ENCODE measurements at places on chromosomes 5 and 9.

- DNase-seq = no peak
Observed at GRCh38 chr9:108885643-108886348, 23.7 kb downstream of the ACTL7A start.

DNA sequence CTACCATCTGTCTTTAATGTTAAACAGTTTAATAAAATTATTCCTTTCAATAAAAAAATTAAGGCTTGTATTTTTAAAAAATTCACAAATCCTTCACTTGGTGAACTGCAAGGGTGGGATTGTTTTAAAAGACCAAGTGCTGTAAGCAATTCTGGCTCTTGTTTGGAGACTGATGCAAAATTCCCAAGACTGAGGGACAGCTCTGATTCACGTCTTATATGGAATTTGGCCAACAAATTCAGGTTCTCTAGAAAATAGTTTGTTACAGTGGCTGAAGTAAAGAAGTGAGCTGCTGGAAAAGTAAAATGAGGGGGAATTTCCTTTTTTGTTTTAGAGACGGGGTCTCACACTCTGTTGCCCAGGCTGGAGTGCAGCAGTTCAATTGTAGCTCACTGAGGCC, 58.3 kb downstream of the PRELID2 start:
- no peak for DNase-seq

DNA sequence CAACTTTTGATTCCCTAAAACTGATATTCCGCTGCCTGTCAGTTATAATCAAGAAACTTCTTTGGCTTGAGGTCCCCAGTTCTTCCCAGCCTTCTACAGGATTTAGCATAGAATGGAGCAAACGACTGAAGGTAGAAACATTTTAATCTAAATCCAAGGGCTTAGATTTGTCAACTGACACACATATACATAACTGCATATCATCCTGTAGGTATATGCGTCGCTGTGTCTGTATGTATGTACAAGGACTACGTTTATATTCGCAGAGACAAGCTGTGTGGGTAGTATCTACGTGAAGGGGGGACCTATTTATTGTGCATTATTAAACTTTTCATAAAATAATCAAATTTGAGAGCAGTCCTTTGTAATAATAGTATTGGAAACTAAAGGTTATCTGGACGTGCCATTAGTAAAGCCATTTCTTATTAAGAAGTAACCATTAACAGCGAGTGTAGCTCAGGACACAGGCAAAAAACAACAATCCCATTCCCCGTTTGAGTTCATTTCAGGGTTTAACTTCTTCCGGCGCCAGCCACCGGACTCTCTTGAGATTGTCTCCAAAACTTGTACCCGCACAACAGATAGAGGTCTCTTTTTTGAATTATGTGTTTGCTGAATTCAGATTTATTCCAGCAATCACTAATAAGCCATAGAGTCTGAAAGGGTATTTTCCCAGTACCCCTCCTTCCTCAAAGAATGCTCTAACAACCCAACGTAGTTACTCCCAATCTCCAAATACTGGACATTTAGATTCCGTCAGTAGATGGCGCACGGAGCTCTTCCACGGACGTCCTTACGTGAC, 2.1 kb upstream of the MLLT3 start:
- peak; percentile 16 for DNase-seq

- DNase-seq = no peak
Observed at GRCh38 chr5:71695595-71695994, 23.5 kb upstream of the CARTPT start.

GRCh38 chr9:123959787-123960186, 29.9 kb upstream of the DENND1A start:
- DNase-seq = no peak

GRCh38 chr5:139652788-139653241, 4.7 kb downstream of the CXXC5 start:
- DNase-seq = no peak

- DNase-seq = no peak
Observed at GRCh38 chr9:34170237-34170991, 8.4 kb upstream of the UBAP1 start.

- no peak for DNase-seq
Observed at GRCh38 chr5:50647726-50648125, 18.7 kb upstream of the PARP8 start.

GRCh38 chr9:90939351-90939750, 137.7 kb downstream of the SYK start:
- DNase-seq = no peak

DNA sequence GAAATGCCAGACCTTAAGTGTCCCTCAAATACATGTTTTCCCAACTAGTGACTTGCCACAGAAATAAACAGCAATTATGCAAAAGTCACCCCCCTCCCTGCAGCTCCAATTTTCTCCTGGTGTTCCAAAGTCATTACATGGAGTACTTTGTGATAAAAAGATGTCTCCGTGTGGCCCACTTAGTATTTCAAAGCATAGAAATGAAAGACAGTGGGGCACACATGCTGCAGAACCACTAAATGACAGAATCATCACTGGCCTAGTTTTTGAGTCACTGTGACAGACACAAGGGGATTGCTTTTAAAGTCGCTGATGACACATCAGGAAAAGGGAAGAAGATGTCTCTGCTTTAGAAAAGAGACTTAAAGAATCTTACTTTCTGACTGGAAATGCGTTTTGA, 323.4 kb downstream of the PSAT1 start:
- no peak for DNase-seq

DNA sequence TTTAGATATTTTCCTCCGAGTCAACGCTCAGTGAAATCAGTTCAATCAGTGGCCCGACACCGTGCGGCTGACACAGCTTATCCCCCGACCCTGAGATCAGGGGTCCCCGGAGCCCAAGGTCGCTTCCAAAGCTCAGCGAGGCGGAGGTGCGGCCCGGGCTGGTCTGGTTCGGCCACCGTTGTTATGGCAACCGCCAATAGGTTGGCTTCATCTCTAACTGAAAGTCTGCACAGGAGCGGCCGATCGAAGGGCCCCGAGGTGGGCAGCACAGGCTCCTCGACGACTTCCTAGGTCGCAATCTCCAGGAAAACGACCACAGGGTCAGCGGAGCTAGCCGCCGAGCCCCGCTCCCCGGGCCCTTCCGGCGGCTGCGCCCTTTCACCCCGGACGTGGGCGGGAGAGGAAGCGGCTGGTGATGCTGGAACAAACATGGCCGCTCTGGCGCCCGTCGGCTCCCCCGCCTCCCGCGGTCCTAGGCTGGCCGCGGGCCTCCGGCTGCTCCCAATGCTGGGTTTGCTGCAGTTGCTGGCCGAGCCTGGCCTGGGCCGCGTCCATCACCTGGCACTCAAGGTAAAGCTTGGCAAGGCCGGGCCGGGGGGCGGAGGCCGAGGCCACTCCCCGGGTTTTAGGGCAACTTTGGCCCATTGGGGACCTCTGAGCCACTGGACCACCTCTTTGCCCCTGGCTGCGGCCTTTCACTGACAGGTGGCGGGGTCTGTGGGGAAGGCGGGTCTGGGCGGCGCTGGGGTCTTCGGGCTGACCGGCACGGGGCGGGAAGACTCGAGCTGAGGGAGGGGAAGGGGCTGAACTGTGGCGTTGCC, at the start of gene GPR107:
Gene GPR107 (plus strand): TSS at position 403 of the 821 bp plus-strand sequence. CDS start 27 bp downstream, at position 430.
- DNase-seq = peak; percentile 45

- DNase-seq = no peak
Observed at GRCh38 chr5:72183101-72183520, 75.8 kb downstream of the MAP1B start.

DNA sequence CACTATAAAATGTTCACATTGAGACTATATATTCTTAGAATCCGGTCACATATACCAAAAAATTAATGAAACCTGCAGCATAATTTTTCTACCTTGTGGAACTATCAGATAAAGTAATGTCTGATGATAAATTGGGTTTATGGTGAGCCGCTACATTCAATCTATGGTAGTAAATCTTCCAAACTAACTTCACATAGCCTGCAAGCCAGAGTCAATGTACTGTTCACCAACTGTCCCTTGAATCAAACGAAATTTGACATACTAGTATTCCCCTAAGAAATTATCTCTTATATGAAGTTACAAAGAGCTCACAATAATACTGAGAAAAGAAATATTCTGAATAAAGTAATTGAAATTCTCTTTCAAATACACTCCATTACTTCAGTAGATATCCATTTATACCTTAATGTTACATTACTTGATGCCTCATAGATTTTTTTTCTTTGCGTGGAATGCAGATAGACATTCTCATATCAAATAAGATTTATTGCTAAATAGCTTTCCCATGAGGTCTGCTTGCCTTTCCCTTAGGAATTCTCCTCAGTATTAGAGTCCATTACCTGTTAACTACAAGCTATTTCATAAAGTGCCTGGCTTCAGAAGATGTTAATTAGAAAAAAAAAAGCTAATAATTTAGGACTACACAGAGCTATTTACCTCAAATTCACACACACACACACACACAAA, 169.5 kb downstream of the PTPRD start:
- no peak for DNase-seq

DNA sequence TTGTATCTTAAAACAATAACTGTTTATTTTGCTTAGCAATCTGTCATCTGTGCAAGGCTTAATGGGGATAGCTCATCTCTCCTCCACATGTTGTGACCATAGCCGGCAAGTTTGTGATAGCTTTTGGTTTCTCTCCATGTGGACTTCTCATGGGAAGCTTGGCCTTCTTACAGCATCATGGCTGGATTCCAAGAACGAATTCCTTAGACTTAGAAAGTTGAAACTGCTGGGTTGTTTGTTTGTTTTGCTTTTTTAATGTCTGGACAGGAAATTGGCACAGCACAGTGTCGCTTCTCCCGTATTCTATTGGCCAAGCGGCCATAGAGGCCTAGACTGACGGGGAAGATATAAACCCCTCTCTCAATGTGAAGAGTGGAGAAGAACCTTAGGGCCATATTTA, 61.0 kb upstream of the PRDM9 start:
- no peak for DNase-seq

- DNase-seq = no peak
Observed at GRCh38 chr5:95825495-95825894, 3.0 kb upstream of the GLRX start.

DNA sequence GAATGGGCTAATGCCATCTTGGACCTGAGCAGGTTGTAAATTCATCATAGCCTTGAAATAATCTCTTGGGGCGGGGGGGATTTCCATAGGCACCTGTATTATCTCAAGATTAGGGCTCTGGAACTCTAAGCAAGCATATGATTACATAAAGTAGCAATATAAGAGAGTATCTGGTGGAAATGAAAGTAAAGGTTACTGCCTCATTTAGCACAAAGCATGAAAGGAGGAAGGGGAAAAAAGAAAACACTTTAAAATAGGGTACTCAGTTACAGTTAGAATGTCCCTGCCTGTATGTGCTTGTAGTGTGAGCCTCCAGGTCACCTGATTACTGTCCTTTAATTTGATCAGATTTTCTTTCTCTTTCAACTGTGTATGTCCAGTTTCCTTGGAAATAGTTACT, 1079.7 kb upstream of the CDH18 start:
- no peak for DNase-seq

GRCh38 chr9:20664501-20664900, 19.6 kb upstream of the FOCAD start:
- no peak for DNase-seq
